ENCODE measurements at places on chromosomes 1 and 21.

GRCh38 chr1:31576201-31576669 lies at the start of gene TINAGL1:
TSS of gene TINAGL1 (plus strand) at chr1:31576515. CDS start at chr1:31577149, 634 bp downstream.
- peak; percentile 14 for DNase-seq

DNA sequence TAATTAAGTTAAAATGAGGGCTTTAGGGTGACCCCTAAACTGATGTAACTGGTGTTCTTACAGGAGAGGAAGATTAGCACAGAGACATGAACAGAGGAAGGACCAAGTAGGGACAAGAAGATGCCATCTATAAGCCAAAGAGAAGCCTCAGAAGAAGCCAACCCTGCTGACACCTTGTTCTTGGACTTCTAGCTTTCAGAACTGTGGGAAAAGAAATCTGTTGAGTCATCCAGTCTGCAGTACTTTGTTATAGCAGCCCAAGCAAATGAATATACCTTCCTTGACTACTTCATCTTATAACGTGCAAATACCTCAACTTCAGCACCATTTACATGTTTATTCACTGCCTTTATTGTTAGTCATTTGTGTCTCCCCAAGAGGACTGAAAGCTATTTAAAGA lies 3.4 kb downstream of the ZBTB21 start:
- no peak for DNase-seq

GRCh38 chr1:221840511-221841243 lies 98.8 kb upstream of the DUSP10 start:
- DNase-seq, result no peak

GRCh38 chr21:24897883-24898282 lies 709.4 kb downstream of the MRPL39 start:
- DNase-seq, result no peak

DNA sequence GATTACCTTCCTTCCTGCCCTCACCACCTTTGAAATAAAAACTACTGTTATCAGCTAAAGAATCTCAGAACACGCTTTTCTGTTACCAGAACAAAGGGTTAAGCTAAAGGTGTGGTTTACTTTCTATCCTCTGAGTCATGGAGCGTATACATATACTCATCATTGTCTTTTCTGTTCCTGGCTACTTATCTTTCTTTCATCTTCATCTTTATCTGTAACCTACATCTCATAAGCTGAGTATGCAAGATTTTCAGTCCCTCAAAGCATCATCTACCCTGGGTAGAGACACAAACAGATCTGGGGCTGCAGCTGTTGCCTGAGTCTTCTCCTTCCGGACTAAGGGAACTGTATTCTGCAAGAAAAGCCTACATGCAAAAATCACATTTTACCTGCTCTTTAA lies 75.6 kb downstream of the LMO4 start:
- DNase-seq, result no peak

DNA sequence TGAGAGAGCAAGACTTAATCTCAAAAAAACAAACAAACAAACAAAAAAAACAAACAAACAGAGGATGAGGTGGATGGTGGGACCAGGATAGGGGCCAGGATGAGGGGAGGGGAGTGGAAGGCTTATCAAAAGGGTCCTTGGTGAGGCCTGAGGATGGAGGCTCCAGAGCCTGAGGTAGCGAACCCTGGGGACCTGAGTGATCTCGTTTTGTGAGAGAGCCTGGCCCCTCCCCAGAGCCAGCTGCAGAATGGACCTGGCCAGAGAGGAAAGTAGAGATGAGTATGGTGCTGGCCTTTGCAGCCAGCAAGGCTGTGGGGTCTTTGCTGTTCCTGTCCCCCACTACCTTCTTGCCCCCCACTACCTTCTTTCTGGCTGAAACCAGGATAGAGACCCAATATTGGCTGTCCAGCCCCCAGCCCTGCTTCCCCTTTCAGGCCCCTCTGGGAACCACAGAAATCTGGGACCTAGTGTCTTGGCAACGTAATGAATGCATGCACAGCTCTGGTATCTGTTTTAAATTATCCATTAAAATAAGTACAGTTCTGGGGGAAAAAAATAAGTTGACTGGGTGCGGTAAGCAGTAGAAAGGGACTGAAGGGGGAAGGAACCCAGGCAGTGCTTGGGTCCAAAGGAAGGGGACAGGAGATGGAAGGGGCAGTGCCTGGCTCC lies 1.1 kb upstream of the LMNA start:
- no peak for DNase-seq

DNA sequence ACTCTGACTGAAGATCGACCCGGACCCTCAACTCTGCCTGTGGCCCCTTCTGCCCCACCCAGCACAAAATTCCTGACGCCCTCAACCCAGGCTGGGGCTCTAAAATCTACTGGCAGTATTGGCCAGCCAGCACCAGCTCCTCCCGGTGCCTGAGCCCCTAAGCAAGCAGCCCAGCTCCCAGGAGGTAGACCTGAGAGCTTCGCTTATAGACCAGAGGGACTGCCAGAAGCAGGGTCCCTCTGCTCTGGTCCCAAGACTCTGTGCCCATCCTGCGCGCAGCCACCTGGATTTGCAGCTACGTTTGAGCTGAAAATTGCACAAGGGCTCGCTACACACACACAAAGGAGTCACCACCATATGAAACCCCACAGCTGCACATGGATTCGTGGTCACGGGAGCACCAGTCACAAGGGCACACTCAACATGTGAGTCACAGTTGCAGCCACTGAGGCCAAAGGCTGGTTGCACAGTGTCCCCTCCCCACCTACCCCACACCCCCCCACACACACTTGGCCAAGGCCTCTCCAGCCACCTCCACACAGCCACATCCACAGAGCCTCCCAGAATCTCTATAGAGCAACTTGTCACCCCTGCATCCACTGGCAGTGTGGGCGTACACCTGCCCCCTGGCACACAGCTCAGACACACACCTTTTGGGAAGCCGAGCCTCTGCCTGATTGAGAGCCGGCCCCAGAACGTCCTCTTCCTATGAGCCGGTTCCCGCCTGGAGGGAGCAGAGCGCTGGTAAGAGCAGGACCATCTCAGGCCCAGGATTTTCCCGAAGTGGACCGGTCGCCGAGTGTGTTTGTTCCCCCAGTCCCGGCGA lies 1.1 kb upstream of the DMBX1 start:
- peak; percentile 45 for DNase-seq

DNA sequence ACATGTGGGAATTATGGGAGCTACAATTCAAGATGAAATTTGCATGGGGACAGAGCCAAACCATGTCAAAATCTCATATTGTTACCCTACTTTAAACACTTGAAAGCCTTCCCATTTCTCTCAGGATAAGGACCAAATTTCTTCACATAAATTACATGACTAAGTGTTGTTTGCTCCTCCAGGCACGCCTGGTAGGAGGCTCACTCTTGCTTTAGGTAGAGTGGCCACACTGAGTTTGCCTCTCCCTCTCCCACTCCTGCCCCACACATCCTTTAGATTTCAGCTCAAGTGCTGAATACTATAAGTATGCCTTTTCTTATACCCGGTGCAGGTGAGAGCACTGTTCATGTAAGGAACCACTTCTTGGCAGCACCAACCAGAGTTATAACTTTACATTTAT lies 279.1 kb downstream of the DNM3 start:
- no peak for DNase-seq

GRCh38 chr1:208974717-208975116 lies 608.8 kb upstream of the CAMK1G start:
- DNase-seq, result no peak

DNA sequence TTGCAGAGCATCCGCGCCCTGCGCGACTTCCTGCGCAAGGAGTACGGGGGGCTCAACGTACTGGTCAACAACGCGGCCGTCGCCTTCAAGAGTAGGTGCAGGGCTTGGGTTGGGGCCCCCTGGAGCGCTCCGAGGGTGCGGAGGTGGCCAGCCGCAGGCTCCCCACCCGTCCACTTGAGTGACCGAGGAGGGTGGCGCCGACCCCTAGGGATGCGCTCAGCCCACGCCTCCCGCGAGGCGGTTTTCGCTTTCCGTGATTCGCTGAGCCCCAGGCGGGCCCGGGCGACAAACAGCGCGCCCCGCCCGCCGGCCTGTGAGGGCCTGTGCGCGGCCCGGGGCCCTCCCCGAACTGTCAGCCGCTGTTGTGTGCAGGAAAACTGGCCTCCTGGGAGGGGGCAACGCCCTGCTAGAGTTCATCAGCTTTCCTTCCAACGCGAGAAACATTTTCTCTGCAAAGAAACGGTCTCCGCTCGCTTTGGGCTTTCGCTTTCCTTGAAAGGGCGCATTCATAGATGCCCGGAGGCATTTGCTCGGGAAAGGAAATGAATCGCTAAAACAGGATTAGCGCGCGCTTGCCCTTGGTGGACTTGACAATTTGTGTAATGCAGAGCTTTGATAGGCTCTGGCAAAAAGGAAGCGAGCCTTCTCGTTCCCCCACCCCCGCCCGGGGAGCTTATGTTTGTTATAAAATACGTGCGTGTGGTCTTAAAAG lies 668 bp downstream of the CBR3 start:
- DNase-seq, result peak; percentile 74

GRCh38 chr1:58104960-58105359 lies 441.6 kb downstream of the OMA1 start:
- no peak for DNase-seq

DNA sequence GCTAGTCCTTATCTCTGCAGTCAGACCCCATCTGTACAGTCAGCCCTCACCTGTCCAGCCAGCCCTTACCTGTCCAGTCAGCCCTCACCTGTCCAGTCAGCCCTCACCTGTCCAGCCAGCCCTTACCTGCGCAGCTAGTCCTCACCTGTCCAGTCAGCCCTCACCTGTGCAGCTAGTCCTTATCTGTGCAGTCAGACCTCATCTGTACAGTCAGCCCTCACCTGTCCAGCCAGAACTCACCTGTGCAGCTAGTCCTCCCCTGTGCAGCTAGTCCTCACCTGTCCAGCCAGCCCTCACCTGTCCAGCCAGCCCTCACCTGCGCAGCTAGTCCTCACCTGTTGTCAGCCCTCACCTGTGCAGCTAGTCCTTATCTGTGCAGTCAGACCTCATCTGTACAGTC lies 506.8 kb downstream of the NPHP4 start:
- DNase-seq, result no peak

GRCh38 chr21:16179773-16180172 lies 450.0 kb downstream of the USP25 start:
- no peak for DNase-seq

DNA sequence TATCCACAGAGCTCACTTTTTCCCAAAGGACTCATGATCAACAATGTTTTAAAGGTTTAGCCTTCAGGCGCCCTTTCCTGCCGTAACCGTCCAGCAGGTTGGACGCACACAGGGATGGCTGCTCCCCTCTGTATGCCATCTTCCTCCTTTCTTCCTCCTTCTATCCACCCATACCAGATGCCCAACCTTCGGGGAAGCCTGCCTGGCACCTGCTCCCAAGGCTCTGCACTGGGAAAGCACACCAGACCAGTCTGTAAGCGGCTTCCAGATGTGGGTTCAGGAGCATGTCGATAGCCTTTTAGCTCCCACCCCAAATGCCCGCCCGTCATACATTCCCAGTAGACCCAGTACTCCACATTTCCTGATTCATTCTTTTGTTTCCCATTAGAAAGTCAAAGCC lies 52.9 kb downstream of the STUM start:
- no peak for DNase-seq

- DNase-seq, result no peak
These were observed 53.1 kb downstream of the NBPF6 start for GRCh38 chr1:108503062-108503733.

DNA sequence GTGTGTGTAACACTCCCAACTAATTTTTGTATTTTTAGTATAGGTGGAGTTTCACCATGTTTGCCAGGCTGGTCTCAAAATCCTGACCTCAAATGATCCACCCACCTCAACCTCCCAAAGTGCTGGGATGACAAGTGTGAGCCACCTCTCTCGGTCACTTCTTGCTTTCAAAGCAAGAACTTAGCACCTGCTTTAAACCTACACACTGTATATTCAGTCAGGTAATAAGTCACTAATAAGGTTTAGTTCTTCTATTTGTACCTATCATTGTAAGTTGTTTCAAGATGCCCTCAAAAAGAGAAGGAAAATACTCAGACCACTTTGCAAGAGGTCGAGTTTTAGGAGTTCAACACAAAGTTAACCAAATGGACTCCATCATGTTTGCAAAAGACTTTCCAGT lies 431.3 kb downstream of the MRPL39 start:
- no peak for DNase-seq

DNA sequence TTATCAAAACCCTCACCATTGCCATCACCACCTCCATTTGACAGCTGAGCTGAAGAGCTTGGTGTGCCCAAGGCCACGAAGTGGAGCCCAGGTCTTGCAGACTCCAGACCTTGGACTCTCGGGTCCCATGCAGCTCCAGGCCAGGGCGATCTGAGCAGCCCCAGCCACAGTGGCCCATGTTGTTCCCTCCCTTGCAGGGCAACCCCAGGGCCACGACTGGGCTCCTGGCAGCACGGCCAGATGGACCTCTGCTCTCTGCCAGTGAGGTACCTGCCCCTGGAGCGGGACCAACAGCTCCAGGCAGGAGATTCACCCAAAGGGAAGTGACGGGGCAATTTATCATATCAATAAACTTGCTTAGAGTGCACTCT lies 182.7 kb upstream of the VAMP3 start:
- no peak for DNase-seq

- no peak for DNase-seq
These were observed 450.9 kb downstream of the MATN1 start for GRCh38 chr1:30272277-30273020.

DNA sequence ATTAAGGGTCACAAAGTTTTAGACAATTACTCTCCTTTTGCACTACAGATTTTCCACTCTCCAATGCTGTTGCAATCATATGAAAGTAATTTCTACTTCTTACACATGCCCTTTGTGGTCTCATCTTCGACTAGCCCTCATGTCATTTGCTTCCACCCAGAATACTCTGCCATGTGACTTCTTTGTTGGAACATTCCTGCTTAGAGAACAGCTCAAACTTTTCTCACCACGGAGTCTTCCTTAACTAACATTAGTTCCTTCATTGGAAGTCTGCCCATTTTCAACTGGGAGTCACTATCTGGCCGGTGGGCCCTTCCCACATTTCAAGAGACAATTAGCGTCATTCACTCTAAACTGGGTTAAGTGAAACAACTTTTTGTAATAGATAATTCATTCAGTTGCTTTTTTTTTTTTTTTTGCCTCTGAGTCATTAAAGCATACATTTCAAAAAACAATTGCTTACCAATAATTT lies 142.6 kb upstream of the PALMD start:
- no peak for DNase-seq

DNA sequence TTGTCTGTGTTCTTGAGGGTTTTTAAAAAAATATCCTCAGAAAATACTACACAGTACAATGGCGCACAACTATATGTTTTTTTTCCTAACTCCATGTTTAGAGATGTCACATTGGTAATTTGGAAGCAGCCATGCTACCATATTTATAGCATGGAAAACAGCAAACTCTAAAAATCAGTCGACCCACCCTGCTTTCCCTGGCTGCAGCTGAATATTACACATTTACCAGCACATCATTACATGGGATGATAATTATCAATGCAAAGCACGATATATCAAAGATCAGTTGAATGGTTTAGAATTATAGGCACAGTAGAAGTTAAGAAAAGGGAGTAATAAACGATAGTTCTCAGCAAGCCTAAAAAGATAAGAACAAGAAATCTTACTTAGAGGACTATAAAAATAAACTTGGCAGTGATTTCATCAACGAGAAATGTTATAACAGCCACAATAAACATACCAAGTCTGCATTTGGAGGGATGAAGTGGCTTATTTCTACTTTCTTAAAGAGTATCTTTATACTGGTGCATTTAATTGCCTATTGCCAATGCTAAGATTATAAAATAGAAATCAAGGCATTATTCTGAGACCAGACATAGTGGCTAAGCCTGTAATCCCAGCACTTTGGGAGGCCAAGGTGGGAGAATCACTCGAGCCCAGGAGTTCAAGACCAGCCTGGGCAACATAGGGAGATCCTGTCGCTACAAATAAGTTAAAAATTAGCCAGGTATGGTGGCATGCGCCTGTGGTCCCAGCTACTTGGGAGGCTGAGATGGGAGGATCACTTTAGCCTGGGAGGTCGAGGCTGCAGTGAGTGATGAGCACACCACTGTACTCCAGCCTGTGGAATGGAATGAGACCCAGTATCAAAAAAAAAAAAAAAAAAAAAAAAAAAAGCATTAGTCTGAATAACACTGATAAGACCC lies 43.4 kb downstream of the WDR64 start:
- DNase-seq, result no peak

Measured in inflammatory macrophage treated with lipopolysaccharide for 1 hour (primary cell).